ENCODE measurements at places on chromosomes 3 and 15.

DNA sequence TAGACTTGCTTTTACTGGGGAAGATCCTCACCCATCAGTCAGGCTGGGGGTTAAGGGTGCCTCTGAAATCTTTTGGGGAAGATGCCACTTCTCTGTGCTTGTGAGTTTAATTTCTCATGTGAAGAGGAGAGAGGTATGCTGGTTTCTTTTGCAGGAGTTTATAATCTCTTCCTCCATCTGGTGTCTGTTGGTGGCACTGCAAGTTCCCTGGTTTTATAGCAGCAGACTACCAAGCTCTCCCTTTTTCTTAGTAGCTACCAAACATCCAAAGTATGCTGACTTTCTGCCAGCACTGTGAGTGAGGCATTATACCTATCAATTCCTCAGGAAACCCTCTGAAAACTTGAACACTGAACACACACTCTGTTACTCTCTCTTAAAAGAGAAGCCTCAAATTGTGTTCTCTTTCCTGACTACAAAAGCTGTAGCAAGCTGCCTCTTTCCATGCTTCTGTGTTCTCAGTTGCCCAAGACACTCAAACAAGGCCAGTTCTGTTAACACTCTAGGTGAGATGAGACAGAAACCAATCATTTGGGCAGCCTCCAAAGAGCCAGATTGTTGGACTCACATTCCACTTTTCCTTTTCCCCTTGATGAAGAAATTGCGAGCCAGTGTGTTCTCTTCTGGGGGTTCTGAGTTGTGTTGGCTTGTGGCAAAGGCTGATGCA is 299.5 kb downstream of the GAP43 start:
- no peak overlapping the region for H3K4me3 ChIP-seq
- no peak overlapping the region for H3K27ac ChIP-seq
- DNase-seq, result no peak
- H3K36me3 ChIP-seq, result no peaks in the 10 kb centered on the region
- H3K4me1 ChIP-seq, result no peaks in the 10 kb centered on the region
- H3K27me3 ChIP-seq, result no peaks in the 10 kb centered on the region

DNA sequence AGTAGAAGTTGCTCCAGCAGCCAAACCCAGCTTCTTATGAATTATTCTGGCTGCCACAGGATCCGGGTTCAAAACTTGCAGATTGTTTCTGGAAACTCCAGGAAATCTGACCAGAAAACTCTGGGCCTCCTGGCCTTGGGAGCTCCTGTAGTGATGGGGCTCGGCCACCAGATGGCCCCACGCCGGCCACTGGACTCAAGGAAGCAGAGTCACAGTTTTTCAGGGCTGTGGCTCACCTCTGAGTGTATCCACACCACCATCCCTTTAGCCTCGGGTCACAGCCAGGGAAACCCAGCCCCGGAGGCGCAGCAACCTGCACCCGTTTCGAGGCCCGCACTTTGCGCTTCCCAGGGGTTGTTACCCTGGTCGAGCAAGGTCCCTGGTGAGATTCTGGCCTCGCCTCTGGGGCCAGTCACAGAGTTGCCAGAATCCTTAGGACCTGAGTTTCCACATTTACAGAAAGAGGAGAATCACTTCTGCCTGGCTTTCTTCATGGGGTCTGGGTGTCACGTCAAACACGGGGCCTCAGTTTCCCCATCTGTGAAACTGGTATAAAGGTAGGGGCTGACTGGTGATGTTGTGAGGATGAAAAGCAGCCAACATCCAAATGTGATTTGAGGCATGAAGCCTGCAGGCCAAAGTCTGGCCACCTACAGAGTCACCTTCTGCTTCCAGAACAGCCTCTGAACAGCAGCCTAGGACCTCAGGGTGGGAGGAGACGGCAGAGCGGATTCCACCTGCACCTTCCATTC is 53.5 kb upstream of the LCTL start:
- H3K4me3 ChIP-seq, result no peak overlapping the region
- no peak overlapping the region for H3K27ac ChIP-seq
- peaks cover 13% of the 10 kb centered on the region for H3K27me3 ChIP-seq
- peaks cover 24% of the 10 kb centered on the region for H3K4me1 ChIP-seq
- H3K36me3 ChIP-seq, result no peaks in the 10 kb centered on the region

GRCh38 chr3:170689296-170689829 is 103.5 kb upstream of the SLC7A14 start:
- no peak overlapping the region for H3K4me3 ChIP-seq
- no peak for DNase-seq
- H3K4me1 ChIP-seq, result peaks cover 15% of the 10 kb centered on the region
- H3K36me3 ChIP-seq, result no peaks in the 10 kb centered on the region
- no peaks in the 10 kb centered on the region for H3K27me3 ChIP-seq
- H3K27ac ChIP-seq, result peak overlapping the region; percentile 42

DNA sequence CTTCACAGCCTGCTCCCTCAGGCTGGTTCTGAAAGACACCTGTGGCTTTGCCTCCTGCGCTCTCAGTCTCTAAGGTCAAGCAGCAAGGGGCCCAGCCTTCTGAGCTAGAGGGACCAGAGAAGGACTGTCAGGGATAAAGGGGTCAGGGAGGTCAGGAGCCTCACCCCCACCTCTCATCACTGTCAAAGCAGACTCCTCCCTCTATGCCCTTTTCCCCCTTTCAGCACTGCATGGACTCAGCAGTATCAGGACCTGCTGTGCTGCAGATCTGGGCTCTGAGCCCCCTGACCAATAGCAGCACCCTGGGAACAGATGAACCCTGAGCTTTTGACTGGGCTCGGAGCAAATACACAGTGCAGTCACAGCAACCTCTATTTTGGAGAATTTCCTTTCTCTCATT is 3.2 kb upstream of the BMF start:
- no peak overlapping the region for H3K27ac ChIP-seq
- peaks cover 24% of the 10 kb centered on the region for H3K4me1 ChIP-seq
- peak; percentile 31 for DNase-seq
- H3K36me3 ChIP-seq, result no peaks in the 10 kb centered on the region

GRCh38 chr3:43953814-43954692 is 263.3 kb downstream of the ABHD5 start:
- peaks cover 15% of the 10 kb centered on the region for H3K27me3 ChIP-seq
- DNase-seq, result no peak
- H3K4me3 ChIP-seq, result no peak overlapping the region
- no peaks in the 10 kb centered on the region for H3K4me1 ChIP-seq

- no peaks in the 10 kb centered on the region for H3K36me3 ChIP-seq
- no peak overlapping the region for H3K27ac ChIP-seq
- no peak for DNase-seq
- H3K4me1 ChIP-seq, result no peaks in the 10 kb centered on the region
- H3K27me3 ChIP-seq, result no peaks in the 10 kb centered on the region
Observed at GRCh38 chr3:117238806-117239205, 529.2 kb downstream of the TUSC7 start.

DNA sequence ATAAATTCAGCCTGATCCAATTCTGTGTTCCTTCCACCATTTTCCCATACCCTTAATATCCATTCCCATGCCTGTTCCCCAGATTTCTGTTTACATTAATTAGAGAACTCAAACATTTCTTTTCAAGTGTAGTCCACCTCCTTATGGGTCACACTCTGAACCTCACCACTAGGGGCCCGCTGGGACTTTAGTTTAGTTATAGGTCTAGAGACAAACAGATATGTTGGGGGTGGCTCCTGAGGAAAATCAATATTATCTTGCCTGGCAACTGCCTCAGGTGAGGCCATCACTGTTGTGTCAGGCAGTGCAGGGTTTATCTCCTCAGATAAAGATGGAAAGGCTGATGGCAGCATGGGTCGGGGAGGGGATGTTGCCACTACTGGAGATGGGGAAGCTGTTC is 72.8 kb downstream of the CLDN1 start:
- no peak overlapping the region for H3K27ac ChIP-seq
- H3K4me3 ChIP-seq, result no peak overlapping the region
- H3K36me3 ChIP-seq, result no peaks in the 10 kb centered on the region
- H3K27me3 ChIP-seq, result no peaks in the 10 kb centered on the region
- no peaks in the 10 kb centered on the region for H3K4me1 ChIP-seq

DNA sequence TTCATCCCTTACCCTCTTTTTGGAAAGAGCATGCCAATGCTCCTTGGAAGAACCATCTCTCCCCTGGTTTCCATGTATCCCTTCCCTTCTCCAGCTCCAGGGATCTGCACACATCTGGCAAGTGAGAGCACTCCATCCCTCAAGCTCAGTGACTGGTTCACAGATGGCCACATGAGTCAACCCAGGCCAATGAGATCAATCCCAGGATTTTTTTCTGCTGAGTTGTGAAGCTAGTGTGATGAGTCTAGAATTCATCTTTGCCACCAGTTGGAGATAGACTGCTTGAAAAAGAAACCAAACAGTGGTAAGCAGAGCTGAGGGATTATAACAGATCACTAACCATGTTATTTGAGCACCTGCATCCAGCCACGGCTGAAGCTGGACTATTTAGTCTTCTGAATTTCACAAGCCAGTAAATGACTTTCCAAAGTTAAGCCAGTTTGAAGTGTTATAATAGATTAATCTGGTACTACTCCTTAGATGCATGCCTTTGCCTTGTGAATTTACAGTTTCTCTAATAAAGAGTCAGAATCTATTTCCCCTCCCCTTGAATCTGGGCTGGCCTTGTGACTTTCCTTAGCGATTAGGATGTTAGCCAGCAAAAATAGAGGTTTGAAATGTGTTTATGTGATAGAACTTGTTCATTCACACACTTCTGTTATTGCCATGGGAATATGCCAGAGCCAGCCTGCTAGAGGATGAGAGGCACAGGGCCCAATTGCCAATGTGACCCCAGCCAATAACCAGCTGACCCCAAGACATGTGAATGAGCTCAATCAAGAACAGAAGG is 159.8 kb downstream of the WNT5A start:
- H3K4me1 ChIP-seq, result no peaks in the 10 kb centered on the region
- no peak for DNase-seq
- H3K27ac ChIP-seq, result no peak overlapping the region
- H3K36me3 ChIP-seq, result no peaks in the 10 kb centered on the region

DNA sequence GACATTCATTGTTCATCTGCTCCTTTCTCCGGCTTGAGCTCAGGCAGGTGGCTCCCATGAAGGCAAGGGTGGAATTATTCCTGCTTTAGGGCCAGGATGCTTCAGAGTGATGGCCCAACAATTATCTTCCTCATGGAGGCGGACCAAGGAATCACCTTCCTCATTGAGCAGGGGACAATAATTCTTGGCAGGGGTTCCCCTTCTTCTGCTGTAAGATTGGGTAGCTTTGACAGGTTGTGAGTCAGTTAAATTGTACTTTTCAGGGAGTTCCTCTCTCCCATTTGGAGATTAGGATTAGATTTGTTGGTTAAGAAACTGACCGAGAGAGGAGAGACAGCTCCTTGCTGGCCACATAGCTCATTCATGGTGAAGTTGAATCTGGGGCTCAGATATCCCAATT is 31.4 kb upstream of the CD47 start:
- H3K27me3 ChIP-seq, result no peaks in the 10 kb centered on the region
- DNase-seq, result no peak
- no peak overlapping the region for H3K4me3 ChIP-seq
- H3K27ac ChIP-seq, result no peak overlapping the region

DNA sequence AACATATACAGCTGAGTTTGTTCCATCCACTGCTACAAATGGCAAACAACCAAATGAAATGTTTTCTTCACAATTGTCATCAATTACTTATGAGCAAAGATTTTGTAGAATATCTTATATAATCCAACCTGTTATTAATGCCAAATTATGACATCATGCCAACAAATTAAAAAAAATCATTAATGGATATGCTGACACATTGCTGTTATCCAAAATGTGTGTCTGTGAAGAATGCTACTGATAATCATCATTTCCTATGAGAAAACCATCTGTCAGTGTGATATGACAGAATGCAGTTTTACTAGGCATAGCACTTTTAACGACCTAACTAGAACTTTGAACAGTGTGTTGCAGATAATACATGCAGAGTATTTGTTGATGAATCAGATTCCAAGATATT is 556.5 kb upstream of the KCNMB2 start:
- no peaks in the 10 kb centered on the region for H3K36me3 ChIP-seq
- no peaks in the 10 kb centered on the region for H3K4me1 ChIP-seq
- H3K27ac ChIP-seq, result no peak overlapping the region
- DNase-seq, result no peak

DNA sequence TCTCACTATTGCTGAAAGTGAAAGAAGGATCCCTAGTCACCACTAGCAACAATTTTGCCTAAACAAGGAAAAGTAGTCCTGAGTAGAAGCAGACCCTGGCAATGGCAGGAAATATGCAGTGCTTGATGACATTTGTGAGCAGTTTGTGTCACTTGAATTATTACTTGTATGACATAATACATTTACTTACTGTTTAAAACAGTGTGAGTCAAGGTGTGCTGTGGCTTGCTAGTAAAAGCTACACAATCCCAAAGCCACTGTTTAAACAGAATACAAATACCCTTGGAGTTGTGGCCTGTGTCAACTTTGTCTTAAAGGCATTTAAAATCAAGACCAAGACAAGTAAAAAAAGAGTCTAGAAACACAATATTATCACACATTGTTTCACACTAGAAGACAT is 775.4 kb downstream of the ROBO1 start:
- no peaks in the 10 kb centered on the region for H3K27me3 ChIP-seq
- H3K4me3 ChIP-seq, result no peak overlapping the region
- no peak for DNase-seq
- H3K4me1 ChIP-seq, result no peaks in the 10 kb centered on the region
- no peaks in the 10 kb centered on the region for H3K36me3 ChIP-seq

GRCh38 chr3:108862865-108863798 is 40.5 kb downstream of the TRAT1 start:
- no peaks in the 10 kb centered on the region for H3K4me1 ChIP-seq
- no peaks in the 10 kb centered on the region for H3K27me3 ChIP-seq
- no peaks in the 10 kb centered on the region for H3K36me3 ChIP-seq
- H3K27ac ChIP-seq, result no peak overlapping the region

DNA sequence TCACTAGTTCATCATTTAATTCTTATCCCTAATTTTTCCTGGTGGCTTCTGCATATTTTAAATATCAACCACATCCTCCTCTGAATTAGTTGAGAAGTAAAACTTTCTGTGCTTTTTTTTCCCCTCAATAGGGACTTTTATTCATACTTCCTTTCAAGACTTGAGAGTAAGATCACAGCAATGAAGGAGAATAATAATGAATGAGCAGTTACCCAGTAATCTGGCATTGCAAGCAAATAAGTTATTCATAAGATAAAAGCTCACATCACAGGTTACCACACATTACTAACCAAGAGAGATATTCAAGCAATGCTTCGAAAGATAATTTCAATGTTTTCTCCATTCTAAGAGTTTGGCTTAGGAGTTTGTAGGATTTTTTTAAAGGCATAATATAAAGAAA is 50.3 kb downstream of the BTLA start:
- H3K36me3 ChIP-seq, result no peaks in the 10 kb centered on the region
- H3K4me3 ChIP-seq, result no peak overlapping the region
- no peaks in the 10 kb centered on the region for H3K27me3 ChIP-seq
- peaks cover 3% of the 10 kb centered on the region for H3K4me1 ChIP-seq
- H3K27ac ChIP-seq, result no peak overlapping the region

GRCh38 chr3:127139601-127140500 is 53.1 kb upstream of the PRR23E start:
- peaks cover 5% of the 10 kb centered on the region for H3K27me3 ChIP-seq
- no peak overlapping the region for H3K27ac ChIP-seq
- no peaks in the 10 kb centered on the region for H3K36me3 ChIP-seq
- H3K4me3 ChIP-seq, result no peak overlapping the region
- no peak for DNase-seq
- peaks cover 18% of the 10 kb centered on the region for H3K4me1 ChIP-seq

GRCh38 chr3:13584901-13585300 is 36.0 kb downstream of the FBLN2 start:
- H3K36me3 ChIP-seq, result no peaks in the 10 kb centered on the region
- peak; percentile 46 for DNase-seq
- no peak overlapping the region for H3K27ac ChIP-seq

- peaks cover 44% of the 10 kb centered on the region for H3K4me1 ChIP-seq
- DNase-seq, result peak; percentile 85
- H3K36me3 ChIP-seq, result no peaks in the 10 kb centered on the region
- H3K27me3 ChIP-seq, result no peaks in the 10 kb centered on the region
- H3K4me3 ChIP-seq, result no peak overlapping the region
Observed at GRCh38 chr15:98779463-98780071, 131.2 kb downstream of the IGF1R start.
